NCI-H226 (cell line): ENCODE measurements at places on chromosomes 1 and 21.
A peak's percentile ranks its signal among the peaks of the same experiment; 100 is the strongest.

DNA sequence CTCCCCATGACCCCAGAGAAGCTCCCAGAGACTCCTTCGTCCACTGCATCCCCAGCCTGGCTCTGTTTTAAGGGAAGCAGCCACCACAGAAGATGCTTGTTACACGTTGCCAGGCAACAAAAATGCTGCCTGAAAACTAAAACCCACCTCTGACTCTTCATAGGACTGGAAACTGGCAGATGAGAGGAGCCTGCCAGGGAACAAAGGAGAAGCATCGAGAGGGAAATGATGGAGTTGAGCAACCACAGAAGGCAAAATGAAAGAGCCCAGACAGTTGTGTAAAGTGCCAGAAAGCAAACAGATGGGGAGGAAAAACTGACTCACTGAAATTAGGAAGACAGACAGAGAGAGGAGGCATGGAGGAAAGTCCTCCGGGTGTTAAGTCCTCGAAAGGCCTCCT is 118.4 kb downstream of the KCNN3 start:
- peak; percentile 22 for DNase-seq

DNA sequence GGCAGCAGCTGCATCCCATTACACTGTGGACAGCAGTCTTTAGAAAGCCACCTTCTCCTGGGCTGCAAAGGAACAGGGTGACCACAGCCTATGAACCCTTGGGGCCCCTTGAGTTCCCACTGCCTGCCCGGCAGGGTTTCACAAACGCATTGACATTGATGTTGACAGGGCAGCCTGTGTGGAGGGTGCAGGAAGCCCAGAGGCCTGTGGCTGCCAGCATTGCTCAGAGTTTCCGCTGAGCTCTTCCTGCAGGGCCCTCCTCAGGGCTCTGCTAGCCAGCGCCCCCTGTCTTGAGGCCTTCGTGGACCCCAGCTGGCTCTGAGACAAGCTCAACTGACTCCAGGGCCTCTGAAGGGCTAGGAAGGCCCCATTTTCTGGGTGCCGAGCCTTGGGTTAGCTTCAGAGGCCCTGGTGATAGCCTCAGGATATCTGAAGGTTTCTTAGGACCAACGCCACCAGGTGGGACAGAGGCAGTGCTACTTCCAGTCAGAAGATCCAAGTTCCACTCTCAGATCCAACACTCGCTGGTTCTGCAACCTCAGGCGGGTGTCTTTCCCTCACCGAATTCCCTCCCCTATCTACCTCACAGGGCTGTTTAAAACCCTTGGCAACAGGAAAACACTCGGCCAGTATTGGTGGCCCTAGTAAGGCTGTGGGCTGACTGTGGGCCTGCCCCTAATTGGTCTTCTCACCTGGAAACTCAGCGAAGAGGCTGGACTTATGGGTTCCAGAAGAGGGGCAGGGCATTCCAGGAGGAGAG is 27.2 kb upstream of the EPS8L3 start:
- peak; percentile 31 for DNase-seq

DNA sequence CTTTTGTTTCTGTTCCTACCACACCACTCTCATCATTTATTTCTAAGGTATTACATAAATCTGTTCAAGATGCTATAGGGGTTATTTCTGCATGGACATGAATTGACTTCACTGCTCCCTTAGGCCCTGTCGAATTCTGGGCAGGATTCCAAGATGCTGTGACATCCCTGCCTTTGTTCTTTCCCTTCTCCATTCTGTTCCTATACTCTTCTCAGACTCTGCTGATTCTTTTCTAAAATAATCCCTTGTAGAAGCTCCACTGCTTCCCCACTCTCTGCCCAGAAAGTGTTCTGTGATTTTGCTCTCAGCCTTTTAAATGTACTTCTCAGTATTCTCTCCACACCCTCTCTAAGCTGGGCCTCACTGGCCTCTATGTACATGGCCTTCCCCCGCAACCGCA is 99.2 kb downstream of the PHTF1 start:
- DNase-seq, result no peak

GRCh38 chr1:156523801-156524480 is 23.4 kb upstream of the MEF2D start:
- no peak for DNase-seq

DNA sequence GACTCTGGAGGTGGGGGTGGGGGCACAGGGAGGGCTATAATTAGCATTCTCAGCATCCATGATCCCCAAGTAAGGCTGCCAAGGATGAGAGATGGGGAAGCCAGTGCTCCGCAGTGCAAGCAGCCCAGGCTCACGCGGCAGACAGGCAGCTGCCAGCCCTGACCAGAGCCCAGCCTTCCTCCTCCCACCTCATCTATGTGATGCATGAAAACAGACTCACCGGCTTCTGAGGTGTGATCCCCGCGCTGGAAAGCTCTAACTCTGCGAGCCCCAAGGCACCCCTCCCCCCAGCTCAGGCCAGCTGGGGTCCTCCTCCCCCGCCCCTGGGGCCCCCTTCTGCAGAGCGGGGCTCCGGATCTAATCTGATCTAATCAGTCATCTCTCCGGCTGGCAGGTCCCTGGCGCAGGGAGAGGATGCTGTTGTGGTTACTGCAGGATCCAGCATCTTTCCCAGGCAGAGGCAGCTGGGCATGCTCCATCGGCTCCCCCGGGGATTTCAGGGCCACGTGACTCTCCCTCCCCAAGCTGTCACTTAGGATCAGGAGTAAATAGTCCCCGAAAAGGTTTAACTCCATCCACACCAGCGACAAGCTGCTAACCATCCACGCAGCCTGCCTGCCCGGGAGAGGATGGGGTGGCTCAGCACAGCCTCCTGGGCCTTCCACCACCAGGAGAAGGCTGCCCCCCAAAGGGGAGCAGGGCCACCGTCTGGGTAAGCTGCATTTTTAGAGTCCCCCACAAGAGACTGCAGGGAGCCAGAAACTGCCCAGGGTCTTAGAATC is at the start of gene PLEKHA6:
Gene PLEKHA6, minus strand, starts transcription at position 456 of the 782 bp plus-strand sequence. CDS start 86,202 bp downstream, outside the sequence.
- peak; percentile 61 for DNase-seq

GRCh38 chr1:236576004-236576403 is 28.3 kb downstream of the HEATR1 start:
- DNase-seq, result no peak

- DNase-seq, result no peak
Measured at GRCh38 chr1:59814901-59815825, at the start of gene HOOK1. Gene HOOK1, plus strand, starts transcription at chr1:59814949. Its CDS starts 169 bp downstream, at chr1:59815118.

DNA sequence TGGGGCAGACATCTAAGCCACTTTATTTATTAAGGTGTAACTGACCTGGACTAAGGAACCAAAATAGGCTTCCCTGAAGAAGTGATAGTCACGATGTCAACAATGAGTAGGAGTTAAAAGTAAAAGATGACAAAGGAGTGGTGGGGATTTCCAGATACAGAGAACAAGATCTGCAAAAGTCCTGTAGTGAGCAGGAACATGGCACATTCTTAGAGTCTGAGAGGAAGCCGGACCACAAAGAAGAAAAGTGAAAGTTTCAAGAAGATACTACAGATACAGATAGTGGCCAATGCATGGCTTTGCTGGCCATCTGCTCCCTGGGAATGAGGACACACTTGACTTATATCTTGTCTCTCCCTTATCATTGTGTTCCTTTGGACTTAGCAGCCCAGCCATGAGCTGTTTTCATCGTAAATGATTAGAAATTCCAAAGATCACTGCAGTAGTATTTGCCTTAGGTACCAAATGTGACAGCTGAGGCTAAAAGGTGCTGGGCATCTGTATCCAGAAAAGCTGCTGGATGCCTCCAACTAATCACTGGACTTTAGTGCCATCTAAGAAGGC is 302.4 kb upstream of the NR5A2 start:
- no peak for DNase-seq

DNA sequence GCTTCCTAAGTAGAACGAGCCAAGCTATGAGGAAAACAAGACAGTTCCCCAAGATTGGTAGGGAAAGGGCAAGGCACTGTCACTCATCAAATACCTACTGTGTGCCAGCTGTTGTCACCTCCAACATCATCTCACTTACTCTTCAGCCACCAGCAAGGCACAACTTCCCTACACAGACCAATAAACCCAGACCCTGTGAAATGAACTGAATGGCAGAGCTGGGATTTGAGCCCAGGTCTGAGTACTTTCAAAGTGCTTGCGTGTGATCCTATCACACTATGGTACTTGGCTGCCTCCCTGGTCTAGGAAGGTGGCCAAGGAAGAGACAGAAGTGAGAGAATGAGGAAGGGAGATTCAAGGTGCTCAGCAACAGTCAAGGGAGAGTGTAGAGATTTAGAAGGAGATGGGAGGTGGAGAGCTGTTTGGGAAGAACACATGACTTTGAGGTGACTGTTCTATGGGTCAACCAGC is 16.7 kb upstream of the TRIM63 start:
- peak; percentile 45 for DNase-seq

- no peak for DNase-seq
Measured at GRCh38 chr1:112410673-112411072, 14.7 kb downstream of the CTTNBP2NL start.

DNA sequence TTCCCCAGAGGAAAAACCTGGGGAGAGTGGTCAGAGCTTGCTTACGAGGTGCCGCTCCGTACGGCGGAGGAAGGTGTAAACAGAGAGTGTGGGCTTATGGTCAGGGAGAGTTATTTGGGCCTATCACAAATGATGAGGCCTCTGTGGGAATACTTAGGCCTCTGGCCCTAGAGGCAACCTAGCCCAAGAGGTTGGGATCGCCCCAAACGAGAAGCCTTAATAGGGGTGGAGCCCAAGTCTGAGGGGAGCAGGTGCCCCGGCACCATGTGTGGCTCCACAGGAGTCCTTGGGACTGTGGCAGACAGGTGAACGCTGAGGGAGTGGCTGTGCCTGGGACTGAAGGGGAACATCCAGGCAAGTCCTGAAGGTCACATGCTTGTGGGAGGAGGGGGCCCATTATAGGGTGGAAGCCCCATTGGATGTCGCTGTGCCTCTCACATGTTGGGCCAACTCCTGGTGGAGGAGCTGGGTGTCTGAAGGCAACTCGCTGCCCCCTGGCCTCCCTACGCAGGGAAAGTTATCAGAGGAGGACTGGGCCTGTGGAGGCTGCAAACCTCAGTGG is 135.1 kb downstream of the ZSCAN20 start:
- DNase-seq, result no peak

- no peak for DNase-seq
Measured at GRCh38 chr1:15573477-15573876, 11.4 kb downstream of the AGMAT start.

GRCh38 chr1:170203693-170204092 is 57.9 kb downstream of the NTMT2 start:
- DNase-seq, result no peak

DNA sequence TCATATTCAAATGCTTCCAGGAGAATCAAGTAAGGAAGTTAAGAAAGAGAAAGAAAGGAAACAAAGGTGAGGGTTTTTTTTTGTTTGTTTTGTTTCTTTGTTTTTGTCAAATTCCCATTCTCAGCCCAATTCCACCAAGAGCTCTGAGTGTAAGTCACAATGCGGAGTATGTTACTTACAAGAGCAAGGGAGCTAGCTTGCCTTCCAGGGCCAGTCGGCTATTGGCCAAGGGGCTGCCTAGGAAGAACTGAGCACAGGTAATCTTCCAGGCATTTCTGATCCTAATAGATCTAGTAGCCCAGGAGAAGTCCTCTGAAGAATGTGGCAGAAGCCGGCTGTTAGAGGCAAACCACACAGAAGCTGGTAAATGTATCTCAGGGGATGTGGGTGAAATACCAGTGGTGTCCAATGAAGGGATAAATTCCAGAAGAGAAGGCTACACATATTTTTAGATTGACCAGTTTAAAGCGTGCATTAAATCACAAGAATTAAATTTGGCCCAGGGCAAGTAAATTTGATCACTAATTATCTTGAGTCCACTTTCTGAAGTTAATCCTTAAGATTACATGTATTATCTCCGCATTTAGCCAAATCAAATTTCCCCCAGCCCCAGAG is 239.6 kb upstream of the ADAMTS5 start:
- peak; percentile 39 for DNase-seq

GRCh38 chr21:46388896-46389295 is 64.9 kb downstream of the PCNT start:
- DNase-seq, result no peak

DNA sequence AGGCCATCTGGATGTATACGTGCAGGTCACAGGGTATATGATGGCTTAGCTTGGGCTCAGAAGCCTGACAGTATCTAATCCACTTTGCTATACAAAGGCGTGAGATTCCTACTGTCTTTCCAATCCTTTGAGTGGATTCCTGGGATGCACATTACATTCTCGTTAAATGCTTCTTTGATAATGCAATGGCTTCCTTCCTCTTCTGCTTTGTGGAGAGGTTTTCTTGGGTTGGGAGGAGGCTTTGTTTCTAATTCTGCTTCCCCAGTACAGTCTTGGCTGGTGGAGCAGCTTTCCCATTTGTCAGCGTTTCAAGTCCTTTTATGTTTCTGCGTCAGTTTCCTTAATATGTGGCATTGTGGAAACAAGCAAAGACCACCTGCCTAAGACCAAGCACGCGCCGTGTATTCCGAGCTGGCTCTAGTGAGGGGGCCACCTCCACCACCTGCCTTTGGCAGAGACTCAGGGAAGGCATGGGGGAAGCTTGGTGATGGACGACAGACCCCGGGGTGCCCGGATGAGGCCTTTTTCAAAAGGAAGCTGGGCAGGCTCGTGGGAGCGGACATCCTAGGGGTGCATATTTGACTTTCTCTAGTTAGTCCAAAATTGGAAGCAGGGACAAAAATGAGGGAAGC is 72.7 kb downstream of the WDR4 start:
- DNase-seq, result no peak

- peak; percentile 10 for DNase-seq
Measured at GRCh38 chr1:115929881-115930280, 46.4 kb upstream of the SLC22A15 start.

GRCh38 chr1:34850382-34850781 is 9.2 kb downstream of the SMIM12 start:
- no peak for DNase-seq

DNA sequence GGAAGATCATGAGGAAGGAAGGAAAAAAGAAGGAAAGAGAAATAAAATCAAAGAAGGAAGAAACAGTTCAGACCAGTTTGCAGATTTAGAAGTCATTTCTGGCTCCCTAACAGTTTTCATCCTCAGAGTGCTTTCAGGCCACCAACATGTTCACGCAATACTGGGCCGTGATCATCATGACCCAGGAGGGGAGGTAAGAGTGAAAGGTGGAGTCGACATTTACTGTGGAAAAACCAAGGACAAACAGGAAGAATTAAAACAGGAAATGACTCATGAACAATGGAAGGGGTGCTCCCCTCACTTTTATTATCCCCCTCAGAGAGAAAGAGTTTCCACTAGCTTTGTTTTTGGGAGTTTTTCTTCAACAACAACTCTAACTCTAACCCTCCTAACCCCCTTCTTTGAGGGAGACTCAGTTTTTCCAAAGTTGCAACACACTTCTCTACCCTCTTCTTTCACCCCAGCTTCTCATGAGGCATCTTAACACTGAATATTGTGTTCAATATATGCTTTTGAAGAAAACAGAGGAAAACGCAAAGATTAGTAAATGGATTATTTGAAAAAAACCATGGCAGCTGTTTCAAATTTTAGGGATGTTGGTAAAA is 60.4 kb downstream of the VANGL2 start:
- DNase-seq, result no peak

DNA sequence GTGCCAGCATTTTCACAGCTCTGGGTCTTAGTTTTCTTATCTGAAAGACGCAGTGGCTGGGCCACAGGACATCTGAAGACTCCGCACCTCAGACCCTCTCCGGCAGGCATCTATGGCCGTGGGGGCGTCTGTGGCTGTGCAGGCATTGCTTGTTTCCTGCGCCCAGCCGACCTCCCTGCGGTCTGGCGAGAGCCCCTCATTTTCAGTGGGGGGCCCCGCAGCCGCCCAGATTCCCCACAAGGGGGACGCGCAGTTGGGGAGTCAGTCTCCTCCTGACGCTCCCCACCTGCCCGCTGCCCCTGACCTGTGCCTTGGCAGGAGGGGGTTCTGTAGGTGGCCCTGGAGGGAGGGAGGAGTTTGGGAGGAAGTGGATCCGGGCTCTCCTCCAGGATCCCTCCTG is 3.5 kb upstream of the TFF1 start:
- no peak for DNase-seq
